AG08395 (cell line): ENCODE measurements at places on chromosomes 1 and 21.
A peak's percentile ranks its signal among the peaks of the same experiment; 100 is the strongest.

DNA sequence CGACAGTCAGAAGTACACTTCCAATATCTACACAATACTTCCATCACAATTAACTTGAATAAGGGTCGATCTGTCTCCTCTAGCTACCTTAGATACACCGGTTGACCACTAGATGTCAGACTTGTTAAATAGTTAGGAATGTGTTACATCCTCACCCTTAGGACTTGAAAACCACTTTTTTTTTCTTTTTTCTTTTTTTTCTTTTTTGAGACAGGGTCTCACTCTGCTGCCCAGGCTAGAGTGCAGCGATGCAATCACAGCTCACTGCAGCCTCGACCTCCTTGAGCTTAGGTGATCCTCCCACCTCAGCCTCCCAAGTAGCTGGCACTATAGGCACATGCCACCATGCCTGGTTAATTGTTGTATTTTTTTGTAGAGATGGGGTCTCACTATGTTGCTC is 120.4 kb upstream of the GREM2 start:
- peak; percentile 75 for DNase-seq

DNA sequence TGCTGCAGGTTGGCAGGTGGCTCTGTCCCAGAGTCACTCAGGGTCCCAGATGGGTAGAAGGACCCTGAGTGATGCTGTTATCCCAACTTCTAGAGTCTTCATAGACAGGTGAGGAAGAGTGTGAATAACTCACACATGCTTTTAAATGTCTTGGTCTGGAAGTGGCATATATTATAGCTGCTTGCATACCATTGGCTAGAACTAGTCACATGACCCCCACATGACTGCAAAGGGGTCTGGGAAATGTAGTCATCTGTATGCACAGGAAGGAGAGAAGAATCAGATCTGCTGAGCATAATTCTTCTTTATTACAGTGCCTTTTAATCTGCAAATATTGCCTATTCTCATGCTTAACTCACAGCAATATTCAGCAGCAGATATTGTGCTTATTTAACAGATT is 28.2 kb upstream of the KLHDC7A start:
- no peak for DNase-seq

DNA sequence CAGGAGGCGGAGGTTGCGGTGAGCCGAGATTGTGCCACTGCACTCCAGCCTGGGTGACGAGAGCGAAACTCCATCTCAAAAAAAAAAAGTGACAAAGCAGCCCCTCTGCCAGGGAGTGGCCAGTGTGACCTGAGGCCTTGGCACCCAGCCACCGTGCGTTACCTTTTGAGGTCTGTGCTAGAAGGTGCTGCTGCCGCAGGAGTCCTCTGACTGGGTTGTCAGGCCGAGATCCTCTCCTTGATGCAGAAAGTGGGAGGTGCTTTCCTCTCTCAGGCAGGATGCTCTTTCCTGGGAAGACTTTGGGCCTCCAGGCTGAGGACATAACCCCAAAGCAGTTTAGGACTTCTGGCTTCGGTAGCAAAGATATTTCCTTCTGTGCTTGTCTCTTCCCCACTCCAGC is 280.5 kb upstream of the VAMP3 start:
- no peak for DNase-seq

GRCh38 chr1:173118404-173118803 is 67.7 kb upstream of the TNFSF18 start:
- DNase-seq, result no peak

DNA sequence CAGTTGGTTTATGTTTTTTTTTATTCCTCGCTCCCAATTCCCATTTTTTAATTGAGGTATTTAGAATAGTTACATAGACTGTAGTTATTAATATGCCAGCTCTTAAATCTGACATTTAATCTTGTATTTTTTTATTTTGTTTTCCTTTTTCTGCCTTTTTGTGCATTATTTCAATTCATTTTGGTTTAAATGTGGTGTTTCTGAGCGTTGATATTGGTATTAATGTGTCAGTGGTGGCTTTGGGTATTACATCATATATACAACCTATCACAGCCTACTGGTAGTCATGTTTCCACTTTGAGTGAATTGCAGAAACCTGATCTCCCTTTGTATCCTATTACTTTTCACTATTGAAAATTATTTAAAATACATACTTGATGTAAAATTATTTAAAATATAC is 1027.3 kb downstream of the KCNT2 start:
- DNase-seq, result no peak
